ENCODE measurements at places on chromosomes 7 and 10.

GRCh38 chr7:30159698-30160143 lies 24.9 kb downstream of the MTURN start:
- DNase-seq, result no peak

DNA sequence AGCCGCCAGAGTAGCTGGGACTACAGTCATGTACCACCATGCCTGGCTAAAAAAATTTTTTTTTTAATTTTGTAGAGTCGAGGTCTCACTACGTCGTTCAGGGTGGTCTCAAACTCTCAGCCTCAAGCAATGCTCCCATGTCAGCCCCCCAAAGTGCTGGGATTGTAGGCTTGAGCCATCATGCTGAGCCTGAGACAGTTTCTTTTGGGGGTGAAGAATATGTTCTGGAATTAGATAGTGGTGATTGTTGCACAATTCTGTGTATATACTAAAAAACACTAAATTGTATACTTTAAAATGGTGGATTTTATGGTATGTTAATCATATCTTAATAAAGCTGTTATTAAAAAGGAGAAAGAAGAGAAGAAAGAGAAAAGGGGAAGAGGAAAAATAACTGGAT lies 1.5 kb downstream of the CUZD1 start:
- no peak for DNase-seq

- DNase-seq, result no peak
Observed at GRCh38 chr10:47344996-47345870, 2.9 kb upstream of the RBP3 start.

DNA sequence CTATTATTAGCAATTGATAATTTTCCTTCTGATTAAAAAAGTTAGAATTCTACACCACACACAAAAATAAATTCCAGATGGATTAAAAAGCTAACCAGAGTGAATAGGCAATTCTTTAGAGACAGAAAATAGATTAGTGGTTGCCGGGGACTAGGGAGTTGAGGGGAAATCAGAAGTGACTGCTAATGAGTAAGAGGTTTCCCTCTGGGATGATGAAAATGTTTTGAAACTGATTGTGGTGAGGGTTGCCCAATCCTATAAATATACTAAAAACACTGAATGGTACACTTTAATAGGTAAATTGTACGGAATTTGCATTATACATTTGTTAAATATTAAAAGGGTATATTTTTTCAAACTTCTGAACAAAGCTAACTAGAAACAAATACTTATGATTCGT lies 214.9 kb downstream of the GPAM start:
- DNase-seq, result no peak

GRCh38 chr10:112124866-112125265 lies 58.7 kb downstream of the GPAM start:
- DNase-seq, result no peak

GRCh38 chr7:44280993-44281721 lies 44.2 kb downstream of the CAMK2B start:
- DNase-seq, result peak; percentile 14

GRCh38 chr7:148261996-148262688 lies 328.4 kb upstream of the C7orf33 start:
- DNase-seq, result no peak

DNA sequence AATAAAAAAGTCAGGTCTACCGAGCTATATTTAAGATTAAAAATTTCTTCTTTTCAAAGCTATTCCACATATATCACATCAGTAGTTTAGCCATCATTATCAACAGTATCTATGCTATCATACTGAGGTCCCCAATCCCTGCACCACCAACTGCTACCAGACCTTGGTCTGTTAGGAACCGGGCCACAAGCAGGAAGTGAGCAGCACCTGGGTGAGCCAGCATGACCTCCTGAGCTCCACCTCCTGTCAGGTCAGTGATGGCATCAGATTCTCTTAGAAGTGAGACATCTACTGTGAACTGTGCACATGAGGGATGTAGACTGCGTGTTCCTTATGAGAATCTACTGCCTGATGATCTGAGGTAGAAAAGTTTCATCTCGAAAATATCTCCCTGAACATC lies 632.1 kb upstream of the KCND2 start:
- no peak for DNase-seq

DNA sequence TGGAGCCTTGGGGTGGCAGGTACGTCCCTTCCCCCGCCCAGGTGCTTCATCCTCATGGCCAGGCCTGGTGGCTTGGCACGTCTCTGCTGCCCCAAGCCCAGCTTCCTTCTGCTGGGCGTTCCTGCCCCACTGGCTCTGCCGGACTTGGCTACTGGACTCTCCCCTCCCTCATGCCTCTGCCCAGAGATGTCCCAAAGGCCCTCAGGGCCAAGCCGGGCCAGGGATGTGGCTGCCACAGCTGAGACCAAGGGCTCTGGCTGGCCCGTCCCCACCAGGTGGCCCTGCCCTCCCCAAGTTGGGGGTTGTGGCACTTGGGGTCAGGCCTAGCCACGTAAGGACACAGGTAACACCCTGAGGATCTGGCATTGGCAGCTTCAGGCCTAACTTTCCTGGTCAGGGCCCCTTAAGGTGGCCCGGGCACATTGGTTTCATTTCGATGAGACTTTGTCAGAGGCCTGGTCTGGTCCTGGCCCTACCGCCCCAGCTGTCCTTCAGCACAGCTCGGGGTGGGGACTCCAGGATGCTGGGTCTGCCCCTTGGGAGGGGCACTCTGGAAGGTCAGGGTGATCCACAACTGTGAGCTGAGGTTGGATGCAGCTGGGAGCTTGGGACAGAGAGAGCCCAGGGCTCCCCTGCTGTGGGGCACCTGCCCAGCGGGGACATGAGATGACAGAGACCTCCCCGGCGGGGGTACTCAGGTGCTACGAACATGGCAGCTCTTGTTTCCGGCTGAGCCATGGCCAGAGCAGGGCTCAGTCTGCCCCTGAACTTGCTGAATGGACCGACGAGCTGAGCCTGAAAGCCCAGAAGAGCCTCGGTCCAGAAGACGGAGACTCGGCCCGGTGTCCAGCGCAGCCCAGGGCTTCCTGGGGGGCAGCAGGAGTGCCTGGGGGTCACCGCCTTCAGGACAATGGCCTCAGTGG lies 2.9 kb downstream of the BHLHA15 start:
- peak; percentile 22 for DNase-seq

All from glutamatergic neuron (in vitro differentiated cells).